Kidney tubule cell (primary cell): ENCODE measurements at places on chromosomes 13 and 19.

DNA sequence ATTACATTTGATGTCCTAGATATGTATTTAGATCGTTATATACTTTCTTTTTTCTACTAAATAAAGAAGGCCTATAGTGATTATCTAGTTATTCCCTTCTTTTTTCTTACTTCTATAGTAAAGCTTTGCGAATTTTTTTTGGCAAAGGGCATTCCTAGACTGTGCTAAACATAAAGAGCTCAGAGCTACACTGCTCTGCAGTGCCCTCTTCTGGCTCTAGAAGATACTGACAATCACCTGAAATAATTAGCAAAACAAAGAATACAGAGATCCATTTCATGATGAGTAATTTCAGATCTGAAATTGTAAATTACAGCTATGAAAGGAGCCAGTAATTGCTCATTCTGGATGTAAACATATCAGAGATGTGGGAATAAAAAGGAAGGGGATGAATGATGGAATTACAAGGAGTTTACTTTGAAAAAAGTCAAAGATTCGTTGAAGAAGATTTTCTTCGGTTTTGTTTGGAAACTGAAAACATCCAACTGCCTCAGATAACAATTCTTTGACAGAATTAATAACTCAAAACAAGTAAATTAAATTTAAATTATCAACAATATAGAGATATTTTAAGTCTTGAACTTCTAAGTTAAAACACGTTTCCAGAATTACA lies 288.5 kb downstream of the NALCN start:
- DNase-seq = peak; percentile 52

DNA sequence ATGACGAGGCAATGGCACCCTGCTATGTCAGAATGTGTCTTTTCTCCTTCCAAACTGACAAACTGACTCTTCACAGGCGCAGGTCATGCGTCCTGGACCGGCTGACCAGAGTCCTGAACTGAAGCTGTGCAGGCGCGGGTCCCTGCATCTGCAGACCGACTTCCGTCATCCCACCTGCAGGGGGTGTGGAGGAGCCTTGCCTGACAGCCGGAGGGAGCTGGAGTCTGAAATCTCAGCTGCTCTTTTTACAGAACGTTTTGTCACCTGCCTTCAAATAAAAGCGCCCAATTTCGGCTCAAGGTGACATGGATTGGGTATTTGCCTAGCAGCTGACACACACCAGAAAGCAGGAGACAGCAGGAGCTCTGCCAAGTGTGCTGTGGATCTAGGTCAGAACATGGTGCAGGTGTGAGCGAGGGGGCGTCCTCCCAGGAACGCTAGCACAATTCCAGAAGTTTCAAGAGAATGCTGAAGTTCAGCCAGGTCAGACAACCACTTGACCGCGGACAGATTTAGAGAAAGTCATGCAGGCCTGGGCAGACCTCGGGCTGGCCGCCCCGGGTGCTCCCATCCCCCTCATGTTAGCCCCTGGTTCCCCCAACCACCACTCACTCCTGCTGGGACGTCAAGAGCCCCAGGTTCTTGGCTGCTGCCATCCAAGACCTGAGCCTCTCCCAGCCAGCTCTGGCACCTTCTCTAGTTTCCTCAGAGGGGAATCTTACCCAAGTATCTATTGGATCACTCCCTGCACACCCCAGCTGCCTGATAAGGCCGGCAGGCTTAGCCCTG lies 32.8 kb downstream of the ELL start:
- DNase-seq = peak; percentile 45

- peak; percentile 78 for DNase-seq
Observed at GRCh38 chr13:33218020-33218419, 67.5 kb downstream of the STARD13 start.

DNA sequence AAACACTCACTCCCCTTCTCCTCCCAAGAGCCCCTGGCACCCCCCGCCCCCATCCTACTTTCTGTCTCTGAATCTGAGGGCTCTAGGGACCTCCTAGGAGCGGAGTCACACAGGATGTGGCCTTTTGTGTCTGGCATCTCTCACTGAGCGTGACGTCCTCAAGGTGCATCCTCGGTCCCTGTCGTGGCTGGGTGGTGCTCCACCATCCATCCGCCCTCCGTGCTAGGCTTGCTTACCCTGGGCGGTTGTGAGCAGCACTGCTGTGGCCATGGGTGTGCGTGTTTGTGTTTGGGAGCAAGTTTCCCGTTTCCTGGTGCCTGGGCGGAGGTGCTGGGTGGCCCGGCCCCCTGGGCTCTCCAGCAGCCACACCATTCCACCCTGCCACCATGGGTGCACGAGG lies 12.2 kb downstream of the PLEKHJ1 start:
- DNase-seq = no peak

DNA sequence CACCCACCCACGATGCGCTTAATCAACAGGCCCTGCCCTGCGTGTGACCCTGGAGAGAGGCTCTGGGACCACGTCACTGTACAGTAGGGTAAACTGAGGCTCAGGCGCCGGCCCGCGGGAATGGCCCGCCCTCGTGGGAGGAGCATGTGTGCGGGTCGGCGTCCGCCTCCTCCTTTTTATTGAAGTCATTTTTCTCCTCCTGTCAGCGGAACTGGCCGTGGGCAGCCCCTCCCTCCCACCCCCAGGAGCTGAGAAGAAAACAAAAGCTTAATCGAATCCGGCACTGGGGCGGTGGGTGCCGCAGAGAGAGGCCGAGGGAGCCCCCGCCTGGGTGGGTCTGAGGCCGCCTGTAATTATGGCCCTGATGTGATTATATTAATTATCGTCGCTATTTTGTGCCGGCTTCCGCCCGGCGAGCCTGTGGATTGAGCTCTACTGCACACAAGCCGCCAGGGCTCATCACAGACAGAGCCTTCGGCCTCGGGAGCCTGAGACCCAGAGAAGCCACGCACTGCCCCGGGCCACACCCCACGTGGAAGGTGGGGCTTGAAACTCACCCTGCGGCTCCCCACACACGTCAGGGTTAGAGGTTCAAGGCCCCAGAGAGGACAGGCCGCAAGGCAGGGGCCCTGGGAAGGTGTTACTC lies 7.0 kb downstream of the C2CD4C start:
- DNase-seq = no peak

GRCh38 chr19:43429395-43429794 lies 14.7 kb downstream of the TEX101 start:
- DNase-seq = no peak

GRCh38 chr13:21164631-21165030 lies 11.7 kb downstream of the SKA3 start:
- no peak for DNase-seq

DNA sequence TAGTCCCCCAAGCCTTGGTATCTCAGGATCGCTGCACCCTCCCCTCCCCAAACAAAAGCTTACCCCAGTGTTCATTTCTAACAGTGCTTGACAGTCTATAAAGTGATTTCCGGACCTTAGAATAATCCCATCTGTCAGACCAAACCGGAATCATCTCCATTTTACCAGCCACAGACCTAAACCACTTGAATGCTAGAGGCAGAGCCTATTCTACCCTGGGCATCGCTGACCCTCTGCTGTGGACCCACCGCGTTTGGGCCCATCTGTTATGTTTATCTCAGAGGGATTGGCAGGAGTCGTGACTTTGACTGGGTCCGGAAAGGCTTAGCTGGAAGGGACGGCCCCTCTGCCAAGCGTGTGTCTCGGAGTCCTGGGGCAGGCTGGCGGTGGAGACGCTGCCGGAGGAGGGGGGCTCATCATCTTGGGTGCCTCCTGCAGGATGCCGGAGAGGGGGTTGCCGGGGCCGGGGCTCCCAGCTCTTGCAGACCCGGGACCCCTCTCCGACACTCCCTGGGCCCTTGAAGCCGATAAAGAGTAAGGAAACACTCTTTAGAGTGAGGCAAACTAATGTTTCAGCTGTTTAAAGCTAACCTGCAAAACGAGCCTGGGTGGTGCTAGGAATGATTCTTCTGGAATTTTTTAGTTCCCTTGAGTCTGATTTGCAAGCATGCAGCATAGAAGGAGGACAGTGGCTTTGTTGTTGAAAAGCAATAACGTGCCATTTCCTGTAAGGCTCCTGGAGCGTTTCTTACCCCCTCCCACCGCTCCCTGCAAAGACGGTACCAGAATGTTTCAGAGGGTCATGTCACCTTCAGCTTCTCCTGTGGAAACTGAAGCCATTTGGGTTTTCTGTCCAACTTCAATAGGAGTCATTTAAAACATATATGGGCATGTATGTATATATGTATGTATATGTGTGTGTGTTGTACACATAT lies 1.3 kb downstream of the SLC25A42 start:
- DNase-seq = peak; percentile 7

- DNase-seq = no peak
Observed at GRCh38 chr19:47786566-47786965, 8.1 kb downstream of the SELENOW start.

- no peak for DNase-seq
Observed at GRCh38 chr13:111971891-111972780, 94.8 kb upstream of the SOX1 start.

GRCh38 chr19:498511-498891 lies 2.2 kb downstream of the MADCAM1 start:
- no peak for DNase-seq

DNA sequence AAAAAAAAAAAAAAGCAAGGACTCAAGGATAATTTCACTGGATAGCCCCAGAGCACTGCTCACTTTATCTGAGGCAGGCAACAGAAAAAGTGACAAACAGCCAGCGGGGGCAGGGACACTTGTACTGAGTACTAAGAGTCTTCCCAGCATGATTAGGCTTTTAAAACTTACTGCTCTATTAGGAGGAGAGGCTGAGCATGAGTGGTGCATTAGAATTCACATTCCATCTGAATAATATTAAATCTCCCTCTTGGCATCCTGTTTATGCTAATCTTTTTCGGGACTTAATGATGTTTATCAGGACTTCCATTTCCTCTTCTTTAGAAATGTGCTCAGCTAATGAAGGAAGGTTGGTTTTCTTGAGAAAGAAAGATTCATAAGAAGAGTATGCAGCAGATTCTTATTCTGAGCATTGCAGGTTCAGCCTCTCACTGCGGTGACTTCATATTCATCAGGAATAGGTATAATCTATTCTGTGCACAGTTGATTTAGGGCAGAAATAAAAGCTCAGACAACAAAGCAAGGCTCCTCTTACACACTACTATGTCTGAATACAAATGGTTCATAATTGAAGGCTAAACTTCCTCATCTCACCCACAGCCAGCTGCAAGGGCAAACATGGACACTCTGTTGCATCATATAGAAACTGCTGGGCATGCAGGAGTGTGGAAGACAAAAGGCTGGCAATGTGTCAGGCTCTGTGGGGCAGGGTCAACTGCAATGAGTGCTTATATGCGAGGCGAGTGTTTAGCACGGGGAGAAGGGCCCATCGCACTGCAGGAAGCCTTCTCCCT lies 107.0 kb downstream of the KL start:
- DNase-seq = no peak

DNA sequence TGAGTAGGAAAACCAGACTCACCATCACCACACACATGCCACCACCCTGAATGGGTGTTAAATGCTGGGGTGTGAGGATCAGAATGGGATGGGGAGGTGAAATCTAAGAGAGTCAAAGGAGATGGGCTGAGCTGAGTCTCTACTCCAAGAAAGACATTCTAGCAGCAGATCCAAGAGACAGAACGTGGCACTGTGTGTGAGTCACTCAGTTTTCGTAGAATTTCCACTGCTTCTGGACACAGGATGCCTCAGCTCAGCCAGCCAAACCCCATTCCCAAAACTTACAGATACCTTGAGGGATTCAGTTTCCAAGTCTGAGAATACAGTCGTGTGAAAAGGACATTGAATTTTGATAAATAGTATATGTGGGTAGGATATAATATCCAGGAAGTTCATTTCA lies 7.3 kb upstream of the CYP2A7 start:
- DNase-seq = no peak
